NCI-H69 (cell line): ENCODE measurements at places on chromosomes 13 and 19.

DNA sequence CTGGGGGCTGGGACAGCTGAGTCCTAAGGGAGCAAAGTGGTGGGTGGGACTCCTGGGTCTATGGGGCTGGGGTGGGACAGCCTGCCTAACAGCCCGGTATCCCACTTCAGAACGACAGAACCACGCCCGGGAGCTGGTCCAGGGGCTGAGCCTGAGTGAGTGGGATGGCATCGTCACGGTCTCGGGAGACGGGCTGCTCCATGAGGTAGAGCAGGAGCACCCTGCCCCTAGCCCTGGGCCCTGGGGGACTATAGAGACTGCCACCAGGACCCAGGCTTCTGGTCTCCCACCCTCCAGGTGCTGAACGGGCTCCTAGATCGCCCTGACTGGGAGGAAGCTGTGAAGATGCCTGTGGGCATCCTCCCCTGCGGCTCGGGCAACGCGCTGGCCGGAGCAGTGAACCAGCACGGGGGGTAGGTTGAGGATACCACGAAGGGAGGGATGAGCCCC is 8.6 kb downstream of the SPHK2 start:
- no peak for DNase-seq

DNA sequence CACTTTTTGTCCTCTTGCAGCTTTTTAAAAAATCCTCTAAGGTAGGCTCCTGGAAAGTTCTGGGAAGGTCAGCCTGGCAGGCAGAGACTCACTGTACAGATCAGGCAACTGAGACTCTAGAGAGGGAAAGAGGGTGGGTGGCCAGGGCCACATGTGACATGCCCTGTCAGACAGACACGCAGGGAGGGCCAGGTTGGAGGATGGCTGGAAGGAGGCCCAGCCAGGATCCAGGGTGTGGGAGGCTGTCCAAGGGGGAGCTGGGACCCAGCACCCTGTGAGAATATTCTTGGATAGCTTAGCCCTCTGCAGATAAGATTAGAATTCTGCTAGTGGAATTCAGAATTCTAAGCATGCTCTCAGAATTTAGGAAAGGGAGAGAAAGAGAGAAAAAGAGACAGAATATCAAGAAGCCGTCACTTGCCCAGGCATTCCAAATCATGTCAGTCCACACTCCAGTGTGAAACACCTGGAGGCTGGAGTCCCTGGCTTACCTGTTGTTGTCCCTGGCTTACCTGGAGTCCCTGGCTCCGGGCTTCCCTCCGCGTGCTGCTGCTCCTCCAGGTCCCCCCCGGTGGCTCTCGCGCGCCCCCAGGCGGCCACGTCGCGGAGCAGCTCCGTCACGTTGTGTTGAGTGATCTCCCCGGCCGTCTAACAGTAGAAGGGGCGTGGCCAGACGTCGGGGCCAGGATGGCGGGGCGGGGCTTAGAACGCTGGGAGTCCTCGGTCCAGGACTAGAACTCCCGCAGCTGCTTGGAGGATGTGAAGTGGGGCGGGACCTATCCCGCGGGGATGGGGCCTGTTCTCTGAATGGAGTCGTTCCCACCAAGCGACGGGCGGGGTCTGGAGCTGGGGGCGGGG is 2.8 kb upstream of the TNNI3 start:
- DNase-seq = peak; percentile 98

GRCh38 chr19:38233740-38234251 is 9.8 kb upstream of the DPF1 start:
- peak; percentile 79 for DNase-seq

- DNase-seq = peak; percentile 69
Observed at GRCh38 chr13:77698201-77699058, 943 bp downstream of the SLAIN1 start.

- DNase-seq = no peak
Observed at GRCh38 chr13:60427285-60427684, 30.3 kb downstream of the TDRD3 start.

DNA sequence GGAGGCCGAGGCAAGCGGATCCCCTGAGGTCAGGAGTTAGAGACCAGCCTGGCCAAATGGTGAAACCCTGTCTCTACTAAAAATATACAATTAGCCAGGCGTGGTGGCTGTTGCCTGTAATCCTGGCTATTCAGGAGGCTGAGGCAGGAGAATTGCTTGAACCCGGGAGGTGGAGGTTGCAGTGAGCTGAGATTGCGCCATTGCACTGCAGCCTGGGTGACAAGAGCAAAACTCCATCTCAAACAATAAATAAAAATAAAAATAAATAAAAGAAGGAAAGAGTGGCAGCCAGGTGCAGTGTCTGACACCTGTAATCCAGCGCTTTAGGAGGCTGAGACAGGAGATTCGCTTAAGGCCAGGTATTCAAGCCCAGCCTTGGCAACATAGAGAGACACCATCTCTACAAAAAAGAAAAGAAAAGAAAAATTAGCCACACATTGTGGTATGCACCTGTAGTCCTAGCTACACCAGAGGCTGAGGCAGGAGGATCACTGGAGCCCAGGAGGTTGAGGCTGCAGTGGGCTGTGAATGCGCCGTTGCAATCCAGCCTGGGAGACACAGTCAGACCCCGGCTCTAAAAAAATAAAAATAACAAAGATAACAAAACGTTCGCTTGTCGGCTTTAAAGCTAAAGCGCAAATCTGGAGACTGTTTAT is 10.3 kb downstream of the ADAMTSL5 start:
- no peak for DNase-seq
